ENCODE measurements at places on chromosomes 4 and X.
A peak's percentile ranks its signal among the peaks of the same experiment; 100 is the strongest.

- no peak for DNase-seq
Observed at GRCh38 chr4:147094238-147094637, 148.6 kb upstream of the TTC29 start.

DNA sequence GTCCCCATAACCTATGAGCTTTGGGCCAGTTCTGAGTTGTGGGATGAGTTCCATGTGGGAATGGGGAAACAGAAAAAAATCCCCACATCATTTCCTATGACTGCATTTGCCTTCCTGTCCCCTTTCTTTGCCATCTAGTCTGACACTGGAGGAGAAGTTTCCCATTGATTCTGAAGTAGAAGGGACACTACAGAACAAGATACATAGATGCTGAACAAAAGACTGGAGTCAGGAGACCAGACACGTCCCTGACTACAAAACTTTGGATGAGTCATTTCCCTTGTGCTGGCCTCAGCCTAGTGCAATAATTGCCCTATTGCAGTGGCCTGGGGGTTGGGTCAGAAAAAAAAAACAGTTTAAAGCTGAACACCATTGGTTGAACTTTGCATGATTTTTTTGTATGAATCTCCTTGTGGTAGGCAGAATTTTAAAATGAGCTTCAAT lies 22.1 kb downstream of the BEX3 start:
- no peak for DNase-seq

DNA sequence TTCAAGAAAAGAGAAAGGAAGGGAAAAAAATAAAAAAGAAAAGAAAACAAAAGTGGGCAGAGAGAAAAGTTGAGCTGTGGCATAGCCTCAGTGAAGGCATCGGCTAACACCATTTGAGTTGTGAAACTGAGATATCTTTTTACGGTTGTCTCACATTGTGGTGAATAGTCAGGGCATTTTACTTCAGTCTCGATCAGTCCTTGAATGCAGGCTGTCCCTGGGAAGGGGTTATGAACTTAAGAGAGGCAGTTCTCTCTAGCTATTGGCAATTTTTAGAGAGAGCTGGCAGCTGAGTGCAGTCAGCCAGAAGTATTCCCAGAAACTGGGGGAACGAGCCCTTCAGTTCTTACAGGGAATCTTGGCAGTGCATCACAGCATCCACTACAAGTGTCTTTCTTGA lies 93.5 kb upstream of the SLC6A14 start:
- no peak for DNase-seq

DNA sequence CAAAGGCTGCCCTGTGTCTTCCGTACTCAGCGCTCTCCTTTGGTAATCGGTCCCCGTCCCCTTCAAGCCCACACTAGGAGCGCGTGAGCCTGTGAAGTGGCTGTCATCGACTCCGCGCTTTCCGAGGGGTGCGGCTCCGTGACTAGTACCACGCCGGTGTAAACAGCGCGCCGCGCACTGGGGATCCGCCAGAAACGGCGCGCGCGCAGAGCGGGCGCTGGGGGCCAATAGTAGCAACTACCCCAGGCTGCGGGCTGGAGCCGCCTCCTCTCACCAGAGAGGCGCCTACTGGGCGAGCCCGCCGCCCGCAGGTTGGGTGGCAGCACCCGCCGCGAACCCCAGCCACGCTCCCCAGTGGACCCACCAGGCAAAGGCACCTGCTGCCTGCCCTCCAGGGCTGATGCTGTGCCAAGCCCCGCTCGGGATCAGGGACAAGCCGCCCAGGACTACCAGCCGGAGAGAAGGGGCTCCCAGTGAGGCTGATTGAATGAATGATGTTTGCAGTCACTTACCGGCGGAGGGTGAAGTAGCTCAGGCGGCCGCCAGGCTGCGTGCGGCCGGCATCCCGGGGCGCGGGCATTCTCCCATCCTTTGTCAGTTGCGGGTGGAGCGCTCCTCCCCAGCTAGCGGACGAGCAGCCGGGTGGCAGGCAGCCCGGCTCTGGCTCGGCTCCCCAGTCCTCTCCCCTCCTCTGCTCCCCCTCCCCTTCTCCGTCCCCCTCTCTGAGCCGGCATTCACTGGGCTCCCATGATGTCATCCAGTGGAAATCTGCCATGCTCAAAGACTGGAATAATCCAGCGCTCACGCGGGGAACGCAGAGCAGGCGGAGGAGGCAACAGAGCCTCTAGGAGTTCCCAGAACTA lies 370.3 kb upstream of the SMIM31 start:
- DNase-seq = no peak

- DNase-seq = no peak
Observed at GRCh38 chr4:188110741-188111471, 1.5 kb upstream of the TRIML2 start.

- no peak for DNase-seq
Observed at GRCh38 chr4:173360587-173361221, 10.1 kb upstream of the SAP30 start.

DNA sequence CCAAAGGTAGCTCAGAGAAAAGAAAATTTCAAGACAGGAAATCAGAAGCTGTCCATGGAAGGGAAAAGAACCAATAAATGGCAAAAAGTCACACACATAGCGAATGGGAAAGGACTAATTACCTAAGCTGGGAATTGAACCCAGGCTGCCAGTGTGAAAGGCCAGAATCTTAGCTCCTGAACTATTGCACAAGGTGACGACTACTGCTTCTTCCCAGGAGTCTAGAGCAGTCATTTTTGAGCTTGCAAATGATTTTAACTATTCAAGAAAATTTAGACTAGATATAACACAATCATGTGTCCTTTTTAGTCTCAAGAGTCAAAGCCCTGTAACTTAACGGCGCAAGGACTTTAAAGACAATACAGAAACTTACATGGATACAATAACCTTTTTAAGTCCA lies 34.1 kb upstream of the ZNF81 start:
- DNase-seq = no peak

- DNase-seq = no peak
Observed at GRCh38 chr4:101355246-101355645, 7.9 kb upstream of the PPP3CA start.

GRCh38 chr4:21571100-21571499 lies 377.5 kb downstream of the KCNIP4 start:
- DNase-seq = no peak

DNA sequence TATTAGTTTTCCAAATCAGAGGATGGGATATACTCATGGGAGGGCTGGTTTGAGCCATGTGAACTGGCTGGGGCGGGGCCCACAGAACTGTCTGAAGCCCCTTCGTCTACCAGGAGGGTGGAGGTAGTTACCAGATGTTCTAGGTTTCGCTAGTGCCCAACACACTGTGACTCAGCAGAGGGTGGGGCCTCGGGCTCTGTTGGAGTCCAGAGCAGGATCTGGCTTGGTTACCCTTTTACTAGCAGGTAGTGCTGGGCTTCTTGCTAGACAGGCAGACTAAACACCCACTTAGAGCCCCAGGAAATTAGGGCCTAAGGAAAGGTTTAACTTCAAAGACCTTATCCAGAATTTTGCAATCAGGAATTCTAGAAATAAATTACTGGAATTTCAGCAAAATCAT lies 56.2 kb upstream of the CHRDL1 start:
- no peak for DNase-seq

GRCh38 chr4:94621491-94622080 lies 136.2 kb upstream of the BMPR1B start:
- peak; percentile 5 for DNase-seq
